Stimulated activated CD4-positive, alpha-beta T cell treated with anti-CD3 and anti-CD28 coated beads, Interleukin-12 subunit alpha, Interleukin-12 subunit beta, amount 100 ng/mL, for 24 hours (primary cell): ENCODE measurements at places on chromosomes 2 and 18.

DNA sequence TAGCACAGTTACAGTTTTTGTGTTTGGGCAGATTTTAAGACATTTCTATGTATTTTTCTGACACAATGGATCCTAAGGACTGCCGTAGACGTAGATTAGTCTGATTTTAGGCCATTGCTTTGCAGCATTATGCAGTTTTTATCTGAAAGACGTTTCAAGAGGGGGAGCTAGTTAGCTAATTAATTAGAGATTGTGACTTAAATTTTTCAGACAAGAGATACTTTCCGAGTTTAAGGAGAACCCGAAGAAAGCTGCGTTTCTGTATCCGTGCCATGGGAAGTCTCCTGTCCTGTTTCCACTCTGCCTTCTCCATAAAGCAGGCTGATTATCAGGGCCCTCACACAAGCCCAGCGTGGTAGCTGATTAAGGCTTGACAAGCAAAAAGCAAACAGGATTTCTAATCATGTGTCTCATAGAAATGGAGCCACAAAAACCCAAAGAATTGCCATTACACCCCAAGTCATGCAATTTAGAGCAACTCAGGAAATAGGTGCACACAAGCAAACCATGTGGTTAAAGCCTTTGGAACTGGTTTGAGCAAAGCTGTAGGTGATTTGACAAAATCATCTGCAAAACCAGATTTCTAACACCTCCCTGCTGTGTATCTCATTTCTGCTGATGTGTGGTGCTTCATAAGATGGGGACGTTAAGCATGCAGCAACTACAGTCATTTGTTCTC is 808.1 kb downstream of the RNF144A start:
- no peak for DNase-seq

- DNase-seq: no peak
Observed at GRCh38 chr2:128276878-128277675, 41.6 kb downstream of the HS6ST1 start.

DNA sequence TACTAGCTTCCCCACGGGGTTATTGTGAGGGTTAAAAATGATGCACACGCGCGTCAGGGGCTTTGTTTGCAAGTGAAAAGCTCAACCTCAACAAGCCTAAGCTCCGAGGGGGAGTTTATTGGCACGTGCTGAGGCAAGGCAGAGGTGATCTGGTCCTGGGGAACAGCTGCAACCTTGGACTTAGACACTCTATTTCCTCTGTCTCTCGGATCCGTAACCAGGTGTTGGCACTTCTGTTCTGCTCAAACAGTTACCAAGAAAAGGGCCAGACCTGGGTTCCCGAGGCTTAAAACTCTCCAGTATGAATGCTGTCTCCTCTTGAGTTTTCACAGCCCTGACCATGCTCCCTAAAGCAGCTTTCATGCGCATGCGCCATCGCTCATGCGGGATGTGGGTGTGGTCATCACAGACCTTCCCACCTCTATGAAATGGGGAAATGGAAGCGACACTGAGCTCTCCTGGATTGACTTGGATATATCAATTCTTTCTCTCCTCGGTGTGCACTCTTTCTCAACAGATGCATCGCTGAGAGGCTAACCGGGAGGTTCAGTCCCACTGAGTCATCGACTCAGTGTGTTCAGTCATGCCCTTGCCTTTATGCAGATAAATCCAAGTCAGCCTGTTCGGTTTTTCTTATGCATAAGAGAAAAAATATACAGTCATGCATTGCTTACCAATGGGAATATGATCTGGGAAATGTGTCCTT is 19.9 kb upstream of the RAB31 start:
- no peak for DNase-seq

DNA sequence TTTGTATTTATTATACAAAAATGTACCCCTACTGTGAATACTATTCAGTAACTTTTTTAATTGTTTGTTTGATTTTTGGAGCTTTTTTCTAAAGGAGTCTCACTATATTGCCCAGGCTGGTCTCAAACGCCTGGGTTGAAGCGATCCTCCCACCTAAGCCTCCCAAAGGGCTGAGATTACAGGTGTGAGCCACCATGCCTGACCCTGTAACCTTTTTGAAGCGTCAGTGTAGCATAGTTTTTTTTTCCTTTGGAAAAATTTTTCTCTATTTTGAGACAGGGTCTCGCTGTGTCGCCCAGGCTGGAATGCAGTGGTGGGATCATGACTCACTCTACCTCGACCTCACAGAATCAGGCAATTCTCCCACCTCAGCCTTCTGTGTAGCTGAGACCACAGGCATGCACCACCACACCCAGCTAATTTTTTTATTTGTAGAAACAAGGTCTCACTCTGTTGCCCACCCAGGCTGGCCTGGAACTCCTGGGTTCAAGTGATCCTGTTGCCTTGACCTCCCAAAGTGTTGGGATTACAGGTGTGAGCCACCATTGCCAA is 2.0 kb downstream of the GMCL1 start:
- DNase-seq: no peak

DNA sequence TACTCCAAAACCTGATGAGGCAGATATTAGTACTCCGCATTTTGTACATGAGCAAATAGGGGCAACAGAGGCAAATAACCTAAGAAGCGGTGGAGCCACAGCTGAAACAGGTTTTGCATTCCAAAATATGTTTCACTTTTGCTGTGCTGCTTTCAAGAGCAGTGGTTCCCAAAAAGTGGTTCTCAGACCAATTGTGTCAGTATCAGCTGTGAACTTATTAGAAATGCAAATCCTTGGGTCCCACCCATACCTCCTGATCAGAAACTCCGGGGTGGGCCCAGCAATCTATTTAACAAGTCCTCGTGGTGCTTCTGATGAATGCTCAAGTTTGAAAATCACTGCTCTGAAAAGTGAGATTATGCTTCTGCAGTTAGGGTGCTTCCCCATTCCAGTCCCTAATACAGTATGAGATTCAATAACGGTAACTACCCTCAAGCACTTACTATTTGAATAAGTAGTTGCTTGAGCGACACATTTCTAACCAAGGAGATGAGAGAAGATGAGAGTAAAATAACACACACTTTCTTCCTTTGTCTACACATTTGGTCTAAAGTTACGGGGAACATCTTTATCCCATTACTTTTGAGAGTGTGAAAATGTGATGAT is 17.8 kb upstream of the TCF4 start:
- no peak for DNase-seq

- no peak for DNase-seq
Observed at GRCh38 chr2:8477552-8478470, 204.0 kb upstream of the ID2 start.

DNA sequence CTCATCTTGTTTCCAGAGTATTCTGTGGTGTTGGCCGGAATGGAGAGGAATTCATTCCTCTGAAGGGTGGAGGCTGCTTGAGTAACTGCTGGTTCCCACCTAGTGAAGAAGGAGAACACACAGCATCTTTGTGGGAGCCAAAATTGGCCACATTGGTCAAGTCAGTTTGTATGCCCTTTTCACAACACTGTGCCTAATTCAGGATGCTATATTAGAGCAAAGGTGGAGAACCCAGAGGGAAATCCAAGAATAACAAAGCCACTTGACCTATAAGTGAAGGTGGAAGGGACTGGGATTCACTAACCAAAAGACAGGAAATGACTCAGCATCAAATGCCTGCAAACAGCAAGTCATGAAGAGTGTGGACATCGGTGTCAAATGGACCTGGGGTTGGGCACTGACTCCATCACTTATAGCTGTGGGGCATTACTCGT is 27.3 kb upstream of the MLPH start:
- no peak for DNase-seq

- no peak for DNase-seq
Observed at GRCh38 chr2:223635080-223635479, 32.9 kb upstream of the SCG2 start.
